ENCODE measurements at places on chromosomes 4 and X.

DNA sequence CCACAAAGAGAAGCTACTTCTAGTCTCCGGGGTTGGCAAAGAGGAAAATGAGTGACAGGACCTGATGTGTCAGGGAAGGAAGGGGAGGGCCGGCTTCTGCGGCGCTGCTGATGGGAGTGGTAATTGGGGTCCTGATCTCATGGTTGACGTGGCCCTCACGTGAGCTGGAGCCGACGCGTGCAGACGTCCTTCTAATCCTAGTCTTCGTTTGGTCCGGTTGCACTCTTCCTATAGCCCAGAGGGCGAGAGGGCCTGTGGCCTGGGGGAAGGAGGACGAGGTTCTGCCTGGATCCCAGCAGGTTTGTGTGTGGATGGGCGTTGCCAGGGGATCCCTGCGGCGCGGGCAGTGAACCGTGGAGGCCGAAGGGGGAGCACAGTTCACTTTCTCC, at the start of gene ARMCX1:
TSS of gene ARMCX1 (plus strand) at position 186 of the 389 bp plus-strand sequence. CDS start 2,384 bp downstream, outside the sequence.
- peak; percentile 51 for DNase-seq

GRCh38 chrX:12223650-12224049, 85.4 kb downstream of the FRMPD4 start:
- no peak for DNase-seq

DNA sequence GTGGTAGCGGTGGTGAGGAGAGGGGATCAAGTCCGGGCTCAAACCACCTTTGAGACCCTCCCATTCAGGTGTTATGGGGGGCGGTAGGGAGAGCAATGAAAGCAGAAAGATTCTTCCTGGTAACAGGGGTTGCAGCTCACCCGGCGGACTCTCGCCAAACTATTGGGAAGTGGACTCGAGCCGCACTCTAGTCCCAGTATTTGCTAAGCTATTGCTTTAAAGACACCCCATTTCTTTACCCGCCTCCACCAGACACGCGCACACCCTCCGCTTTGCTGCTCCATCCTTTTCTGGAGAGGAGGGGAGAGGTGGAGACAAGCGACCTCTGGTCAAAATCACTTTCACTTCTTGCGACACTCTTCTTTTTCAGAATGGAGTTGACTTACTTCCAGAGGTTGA, 625 bp upstream of the GABRA4 start:
- DNase-seq: no peak

DNA sequence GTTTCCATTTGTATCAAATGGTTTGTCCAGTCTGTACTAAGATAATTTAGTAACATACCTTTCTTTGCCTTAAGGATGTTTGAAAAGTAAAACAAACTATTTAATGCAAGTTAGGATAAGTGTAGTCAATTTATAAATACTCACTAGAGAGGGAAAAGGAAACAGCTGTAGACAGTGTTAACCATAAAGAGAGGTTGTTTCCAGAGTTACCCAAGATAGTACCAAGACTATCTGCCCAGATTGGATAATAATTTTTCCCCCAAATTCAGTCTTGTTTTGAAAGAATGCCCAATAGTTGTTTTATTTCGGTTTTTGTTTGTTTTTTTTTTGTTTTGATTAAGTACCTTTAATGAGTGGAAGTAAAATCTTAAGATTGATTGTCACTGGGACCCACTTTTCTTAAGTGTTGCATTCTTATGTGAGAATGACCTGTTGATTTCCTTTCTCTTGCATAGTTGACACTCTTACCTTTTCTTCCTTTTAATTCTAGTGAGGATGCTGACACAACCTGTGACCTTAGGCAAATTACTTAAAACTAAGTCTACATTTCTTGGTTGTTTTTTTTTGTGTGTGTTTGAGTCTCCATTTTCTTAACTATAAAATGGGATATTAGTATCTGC, 12.8 kb downstream of the AFF1 start:
- DNase-seq: no peak

DNA sequence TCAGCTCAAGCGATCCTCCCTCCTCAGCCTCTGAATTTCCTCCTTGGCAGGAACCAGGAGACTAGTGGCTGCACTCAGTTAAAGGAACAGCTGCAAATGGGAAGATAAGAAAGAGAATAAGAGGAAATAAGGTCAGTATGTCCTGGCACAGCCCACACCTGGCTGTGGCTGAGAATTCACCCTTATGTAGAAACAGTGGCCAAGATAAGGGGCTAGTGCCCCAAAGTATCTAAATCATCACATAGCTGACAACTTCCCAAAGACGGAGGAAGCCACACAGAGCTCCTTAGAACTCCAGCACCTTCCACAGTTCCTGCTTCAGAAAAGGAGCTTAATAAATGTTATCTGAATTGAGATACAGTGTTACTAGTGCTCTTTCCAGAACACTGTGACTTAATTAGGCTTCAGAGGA, 2.3 kb upstream of the CHIC2 start:
- DNase-seq: no peak

GRCh38 chrX:129754056-129755024, 15.6 kb downstream of the XPNPEP2 start:
- DNase-seq: peak; percentile 43

GRCh38 chrX:47380268-47380667, 9.9 kb downstream of the ZNF157 start:
- DNase-seq: no peak

- DNase-seq: peak; percentile 7
Measured at GRCh38 chrX:131405497-131405896, 116.4 kb upstream of the IGSF1 start.

- no peak for DNase-seq
Measured at GRCh38 chr4:67593741-67594175, 35.2 kb downstream of the STAP1 start.

DNA sequence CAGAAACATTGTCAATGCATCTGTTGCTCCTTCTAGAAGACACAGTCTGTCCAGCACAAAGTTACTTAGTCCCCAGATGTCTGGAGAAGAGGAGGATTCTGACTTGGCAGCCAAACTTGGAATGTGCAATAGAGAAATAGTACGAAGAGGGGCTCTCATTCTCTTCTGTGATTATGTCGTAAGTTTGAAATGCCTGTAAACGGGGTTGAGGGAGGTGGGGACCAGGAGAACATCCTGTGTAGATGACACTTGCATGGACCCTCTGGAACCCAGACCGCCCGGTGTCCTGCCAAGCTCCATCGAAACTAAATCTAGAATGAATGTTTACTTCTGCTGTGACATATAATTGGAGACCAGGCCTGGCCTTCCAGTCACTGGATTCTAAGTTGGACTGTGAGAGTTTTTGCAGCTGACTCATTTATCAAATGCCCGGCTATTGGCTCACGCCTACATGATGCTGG, 45.0 kb upstream of the MSANTD1 start:
- DNase-seq: no peak

- no peak for DNase-seq
Measured at GRCh38 chr4:108820492-108821350, 57.9 kb upstream of the ETNPPL start.

GRCh38 chr4:151691639-151692442, 69.0 kb downstream of the GATB start:
- DNase-seq: no peak

DNA sequence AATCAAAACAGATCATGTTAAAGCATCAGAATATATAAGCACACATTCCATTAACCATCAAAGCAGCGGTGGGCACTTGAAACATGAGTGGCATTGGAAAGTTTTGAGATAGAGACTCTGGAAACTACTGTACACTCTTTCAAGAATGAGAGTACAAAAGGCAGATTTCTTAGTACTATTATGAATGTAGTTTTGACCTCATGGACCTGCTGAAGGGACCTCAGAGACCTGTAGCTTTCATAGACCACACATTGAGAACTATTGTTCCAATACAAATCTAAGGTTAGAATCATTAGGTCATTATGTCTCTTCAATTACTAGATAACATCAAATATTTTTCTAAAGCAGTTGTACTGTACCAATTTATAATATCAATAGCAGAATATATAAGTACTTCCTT, 283.6 kb downstream of the RPA4 start:
- no peak for DNase-seq

- no peak for DNase-seq
Measured at GRCh38 chrX:131046596-131046995, 11.6 kb upstream of the ARHGAP36 start.

Measured in iPS-NIHi11 (cell line).